NCI-H69 (cell line): ENCODE measurements at places on chromosomes 6 and 20.

DNA sequence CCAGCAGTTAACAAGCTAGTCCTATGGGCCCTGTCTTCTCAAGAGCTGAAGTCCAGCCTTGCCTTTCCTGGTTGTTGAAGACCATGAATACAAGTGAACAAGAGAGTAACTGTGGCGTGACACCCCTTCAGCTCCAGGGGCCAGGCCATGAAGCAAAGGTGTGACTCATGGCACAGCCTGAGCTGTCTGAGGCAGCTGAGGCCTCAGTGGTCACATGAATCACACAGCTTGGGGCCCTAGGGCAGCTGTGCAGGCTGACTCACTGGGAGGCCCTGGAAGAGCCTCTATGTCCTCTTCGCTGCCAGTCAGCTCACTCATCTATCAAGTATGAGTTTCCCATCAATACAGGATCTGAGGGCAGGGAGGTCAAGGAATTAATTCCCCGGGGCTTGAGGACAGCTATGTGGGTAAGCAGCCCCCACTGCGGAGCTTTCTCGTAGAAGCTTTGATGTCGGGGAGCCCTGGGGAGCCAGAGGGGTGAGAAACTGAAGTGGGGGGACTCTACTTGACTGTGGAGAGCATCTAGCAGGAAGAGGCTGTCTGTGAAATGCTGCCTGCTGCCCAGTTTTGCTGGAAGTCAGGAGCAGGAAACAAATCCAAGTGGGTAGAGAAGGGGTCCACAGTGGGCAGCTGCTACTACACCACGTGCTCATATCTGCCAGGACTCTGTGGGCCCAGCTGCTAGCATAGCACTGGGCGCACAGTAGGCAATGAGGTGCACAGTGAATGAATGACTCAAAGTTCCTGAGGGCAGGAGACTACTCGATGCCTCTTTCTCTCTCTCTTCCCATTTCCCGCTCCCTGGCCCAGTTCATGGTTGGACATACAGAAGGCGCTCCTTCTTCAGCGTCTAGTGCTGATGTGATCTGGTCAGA is 13.7 kb upstream of the FAM83C start:
- peak; percentile 51 for DNase-seq

GRCh38 chr6:24401458-24401857 is 1.3 kb upstream of the MRS2 start:
- no peak for DNase-seq

- DNase-seq = no peak
Measured at GRCh38 chr20:55567826-55568225, 437.5 kb downstream of the CBLN4 start.

- no peak for DNase-seq
Measured at GRCh38 chr6:130720076-130720715, 107.0 kb upstream of the SMLR1 start.

DNA sequence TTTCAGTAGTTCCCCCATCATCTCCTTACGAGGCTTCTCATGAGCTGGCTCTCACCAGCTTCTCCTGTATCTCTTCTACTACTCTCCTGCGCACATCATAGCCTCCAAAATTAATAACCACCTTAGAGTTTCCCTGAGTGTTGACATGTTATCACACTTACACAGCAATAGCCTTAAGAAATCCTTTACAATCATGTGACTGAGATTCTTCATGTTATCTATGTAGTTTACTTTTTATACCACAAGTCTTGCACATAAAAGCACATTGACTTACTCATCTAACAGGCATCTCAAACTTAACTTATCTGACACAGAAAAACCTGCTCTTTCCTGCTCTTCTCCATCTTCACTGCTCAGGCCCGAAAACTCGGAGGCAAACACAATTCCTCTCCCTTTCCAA is 103.7 kb upstream of the TAB2 start:
- no peak for DNase-seq

GRCh38 chr20:4233520-4233919 is 218.2 kb upstream of the RNF24 start:
- no peak for DNase-seq

GRCh38 chr20:5686384-5687105 is 63.7 kb upstream of the SHLD1 start:
- no peak for DNase-seq

- no peak for DNase-seq
Measured at GRCh38 chr20:50532221-50532620, 22.0 kb downstream of the PTPN1 start.

DNA sequence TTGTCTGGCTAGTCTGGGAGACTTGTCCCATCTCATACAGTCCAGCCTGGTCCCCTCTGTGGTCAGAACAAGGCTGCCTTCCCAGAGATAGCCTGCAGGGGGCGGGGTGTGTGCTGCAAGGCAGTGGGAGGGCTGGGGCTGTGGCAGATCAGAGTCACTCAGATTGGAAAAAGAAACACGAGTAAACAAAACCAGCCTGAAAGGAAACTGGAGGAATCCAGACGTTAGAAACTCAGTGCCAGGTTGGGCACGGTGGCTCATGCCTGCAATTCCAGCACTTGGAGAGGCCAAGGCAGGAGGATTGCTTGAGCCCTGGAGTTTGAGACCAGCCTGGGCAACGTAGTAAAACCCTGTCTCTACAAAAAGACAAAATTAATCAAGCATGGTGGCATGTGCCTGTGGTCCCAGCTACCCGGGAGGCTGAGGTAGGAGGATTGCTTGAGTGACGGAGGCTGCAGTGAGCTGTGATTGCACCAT is 20.2 kb downstream of the LEMD2 start:
- peak; percentile 87 for DNase-seq

DNA sequence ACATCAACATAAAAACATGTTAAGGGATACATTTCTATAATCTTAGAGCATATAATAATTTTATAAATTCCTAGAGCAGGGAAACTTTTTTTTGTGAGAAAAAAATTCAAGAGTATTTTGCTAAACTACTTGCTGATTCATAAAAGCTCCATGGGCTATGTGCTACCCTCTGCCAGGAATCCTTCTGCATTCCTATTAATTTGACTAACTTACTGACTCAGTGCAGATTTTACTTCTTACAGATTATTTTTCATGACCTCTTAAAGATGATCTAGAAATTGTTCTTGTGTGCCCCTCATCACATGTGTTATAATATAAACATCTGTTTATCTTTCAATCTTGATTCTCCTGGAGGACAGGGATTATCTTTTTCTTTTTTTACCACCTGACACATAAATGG is 5.7 kb downstream of the VTA1 start:
- no peak for DNase-seq

GRCh38 chr6:6588064-6588923 is at the start of gene LY86:
TSS of gene LY86 (plus strand) at chr6:6588720. CDS start at chr6:6588735, 15 bp downstream.
- DNase-seq = no peak

- peak; percentile 88 for DNase-seq
Measured at GRCh38 chr6:27518881-27519795, 46.2 kb upstream of the ZNF184 start.

DNA sequence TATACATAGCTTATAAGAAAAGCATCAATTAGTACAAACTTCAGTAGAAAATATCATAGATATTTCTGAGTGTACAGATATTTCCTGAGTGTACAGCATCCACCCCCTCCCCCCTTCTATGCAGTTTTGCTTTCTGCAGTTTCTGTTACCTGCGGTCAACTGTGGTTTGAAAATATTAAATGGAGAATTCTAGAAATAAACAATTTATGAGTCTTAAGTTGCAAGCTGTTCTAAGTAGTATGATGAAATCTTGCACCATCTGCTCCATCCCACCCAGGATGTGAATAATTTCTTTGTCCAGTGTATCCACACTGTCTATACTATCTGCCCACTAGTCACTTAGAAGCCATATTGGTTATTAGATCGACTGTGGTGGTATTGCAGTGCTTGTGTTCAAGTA is 15.8 kb upstream of the GPR63 start:
- DNase-seq = no peak

GRCh38 chr20:48406498-48406897 is 421.3 kb downstream of the PREX1 start:
- DNase-seq = no peak

- DNase-seq = no peak
Measured at GRCh38 chr6:118708744-118709143, 57.4 kb upstream of the CEP85L start.

- no peak for DNase-seq
Measured at GRCh38 chr20:3106185-3106584, 21.7 kb upstream of the AVP start.

DNA sequence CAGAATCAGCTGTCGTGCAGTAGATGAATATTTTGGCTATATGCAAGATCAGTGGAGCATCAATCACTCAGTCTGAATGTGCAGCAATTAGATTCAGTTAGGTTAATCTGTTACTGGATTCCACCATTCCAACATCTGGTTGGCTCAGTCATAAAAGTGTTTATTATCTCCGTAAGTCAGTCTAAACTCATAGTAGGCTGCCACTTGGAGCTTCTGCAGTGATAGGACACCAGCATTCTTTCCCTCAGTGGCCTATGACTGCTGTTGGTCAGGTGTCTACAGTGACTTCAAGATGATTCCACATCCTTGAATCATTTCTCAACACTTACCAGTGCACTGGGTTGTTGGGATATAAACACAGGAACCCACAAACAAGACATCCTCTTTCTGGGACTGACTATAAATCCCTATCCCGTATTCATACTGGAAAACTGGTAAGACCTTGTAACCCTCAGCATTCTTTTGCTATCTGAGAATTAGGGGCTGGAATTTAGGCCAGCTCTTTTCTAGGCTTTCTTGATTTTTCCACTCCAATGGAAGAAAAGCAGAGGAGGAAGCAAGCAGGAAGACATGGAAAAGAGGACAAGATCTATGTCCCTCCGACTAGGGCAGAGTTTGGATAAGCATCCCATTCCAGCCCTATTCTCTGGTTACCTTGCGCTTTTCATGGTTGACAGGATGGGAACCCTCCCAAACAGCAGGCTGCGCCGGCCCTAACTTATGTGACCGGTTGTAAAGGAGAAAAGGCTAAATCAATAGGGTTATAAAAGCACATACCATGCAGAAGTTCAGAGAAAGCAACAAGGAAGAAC is 919.6 kb downstream of the KIF16B start:
- no peak for DNase-seq

DNA sequence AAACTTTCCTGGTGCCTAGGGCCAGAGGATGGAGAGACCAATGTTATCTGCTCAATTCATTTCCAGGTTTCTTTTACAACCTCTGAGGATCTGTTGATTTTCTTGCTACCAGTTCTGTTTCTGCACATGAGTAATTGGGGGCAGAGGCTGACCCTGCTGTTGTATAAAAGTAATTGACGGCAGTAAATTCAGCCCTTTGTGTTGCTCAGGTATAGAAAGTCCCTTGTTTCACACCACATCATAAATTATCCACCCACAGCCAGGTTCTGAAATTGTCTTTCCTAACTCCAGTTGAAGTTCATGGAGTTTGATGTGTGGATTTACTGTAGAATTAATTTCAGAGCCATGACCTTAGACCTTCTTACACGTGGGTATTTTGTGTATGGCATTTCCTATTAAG is 107.4 kb upstream of the GRIK2 start:
- DNase-seq = peak; percentile 97

- DNase-seq = no peak
Measured at GRCh38 chr20:46683011-46683667, 6.1 kb downstream of the TP53RK start.

- DNase-seq = no peak
Measured at GRCh38 chr6:142605922-142606485, 304.2 kb downstream of the ADGRG6 start.

GRCh38 chr6:140178935-140179334 is 804.5 kb upstream of the CITED2 start:
- DNase-seq = no peak

GRCh38 chr20:11483697-11484096 is 434.0 kb upstream of the BTBD3 start:
- DNase-seq = no peak

DNA sequence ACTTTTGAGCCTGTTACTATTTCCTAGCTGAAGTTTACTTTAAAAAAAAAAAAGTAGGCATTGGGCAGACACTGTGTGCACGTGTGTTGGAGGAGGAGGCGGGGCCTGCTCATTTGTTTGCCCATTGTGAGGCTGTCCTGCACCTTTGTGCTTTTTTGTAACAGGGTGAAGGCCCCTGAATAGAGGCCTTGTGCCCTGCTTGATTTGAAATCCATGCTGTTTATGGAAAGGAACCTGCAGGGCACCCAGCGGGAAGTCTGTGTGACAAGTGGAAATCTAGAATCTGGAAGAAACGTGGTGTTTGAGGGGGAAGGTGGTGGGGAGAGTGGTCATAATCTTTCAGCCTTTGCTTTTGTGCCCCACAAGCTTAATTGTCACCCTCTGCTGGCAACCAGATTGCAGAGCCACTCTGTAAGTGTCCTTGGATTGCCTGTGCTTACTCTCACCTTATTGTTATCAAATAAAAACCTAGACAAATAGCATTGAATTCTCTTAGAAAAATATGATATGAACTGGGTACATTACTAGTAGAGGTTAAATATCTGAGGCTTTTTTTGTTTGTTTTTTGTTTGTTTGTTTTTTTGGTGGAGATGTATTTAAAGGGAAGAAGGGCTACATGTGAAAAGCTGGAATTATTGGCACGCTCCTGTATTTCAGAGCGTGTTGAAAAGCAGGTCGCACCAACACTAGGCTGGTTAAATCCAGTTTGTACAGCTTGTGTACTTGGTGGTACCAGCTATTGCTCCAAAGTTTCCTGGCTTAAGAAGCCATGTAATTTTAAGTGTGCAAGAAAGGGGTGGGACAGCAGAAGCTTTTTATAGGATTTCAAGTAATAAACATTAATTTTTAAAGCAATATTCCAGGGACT is 156.3 kb downstream of the ARID1B start:
- DNase-seq = peak; percentile 99

- DNase-seq = peak; percentile 35
Measured at GRCh38 chr20:34536798-34537394, 20.7 kb downstream of the DYNLRB1 start.

GRCh38 chr6:6320901-6321300 is 439 bp upstream of the F13A1 start:
- no peak for DNase-seq

DNA sequence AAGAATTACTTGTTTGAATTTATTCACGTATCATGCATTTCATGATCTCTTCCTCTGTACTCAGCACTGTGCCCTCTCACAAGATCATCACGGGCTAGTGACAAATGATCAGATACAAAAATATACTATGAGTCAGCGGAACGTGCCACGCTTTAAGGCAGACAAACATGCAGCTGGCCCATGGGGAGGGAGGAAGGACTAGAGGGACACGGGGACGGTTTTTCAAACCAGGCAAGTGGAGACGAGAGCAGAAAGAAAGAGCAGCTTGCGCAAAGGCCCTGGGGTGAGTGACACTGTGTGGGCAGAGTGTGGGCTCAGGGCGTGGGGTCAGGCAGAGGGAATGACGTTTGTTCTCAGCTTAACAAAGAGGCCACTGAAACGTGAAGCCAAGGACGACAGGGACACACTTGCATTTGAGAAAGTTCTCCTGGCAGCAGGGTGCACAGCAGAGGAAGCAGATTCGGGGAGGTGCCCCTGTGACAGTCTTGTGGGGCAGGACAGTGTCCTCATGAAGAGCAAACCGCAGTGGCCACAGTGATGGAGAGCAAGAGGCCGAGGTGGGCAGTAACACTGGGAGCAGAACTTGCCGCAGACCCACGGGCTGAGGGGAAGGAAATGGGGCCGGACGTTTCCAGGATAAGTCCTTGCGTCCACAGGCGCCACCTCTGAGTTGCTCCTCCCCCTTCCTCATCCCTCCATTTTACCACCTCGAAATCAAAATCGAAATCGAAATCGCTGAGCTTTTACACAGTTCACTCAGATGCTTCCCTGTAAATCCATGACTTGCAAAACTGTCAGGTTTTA is 6.9 kb upstream of the RPS6KA2 start:
- no peak for DNase-seq

GRCh38 chr20:50710492-50711063 is 19.2 kb upstream of the RIPOR3 start:
- no peak for DNase-seq
